ENCODE measurements at places on chromosomes 3 and 15.

DNA sequence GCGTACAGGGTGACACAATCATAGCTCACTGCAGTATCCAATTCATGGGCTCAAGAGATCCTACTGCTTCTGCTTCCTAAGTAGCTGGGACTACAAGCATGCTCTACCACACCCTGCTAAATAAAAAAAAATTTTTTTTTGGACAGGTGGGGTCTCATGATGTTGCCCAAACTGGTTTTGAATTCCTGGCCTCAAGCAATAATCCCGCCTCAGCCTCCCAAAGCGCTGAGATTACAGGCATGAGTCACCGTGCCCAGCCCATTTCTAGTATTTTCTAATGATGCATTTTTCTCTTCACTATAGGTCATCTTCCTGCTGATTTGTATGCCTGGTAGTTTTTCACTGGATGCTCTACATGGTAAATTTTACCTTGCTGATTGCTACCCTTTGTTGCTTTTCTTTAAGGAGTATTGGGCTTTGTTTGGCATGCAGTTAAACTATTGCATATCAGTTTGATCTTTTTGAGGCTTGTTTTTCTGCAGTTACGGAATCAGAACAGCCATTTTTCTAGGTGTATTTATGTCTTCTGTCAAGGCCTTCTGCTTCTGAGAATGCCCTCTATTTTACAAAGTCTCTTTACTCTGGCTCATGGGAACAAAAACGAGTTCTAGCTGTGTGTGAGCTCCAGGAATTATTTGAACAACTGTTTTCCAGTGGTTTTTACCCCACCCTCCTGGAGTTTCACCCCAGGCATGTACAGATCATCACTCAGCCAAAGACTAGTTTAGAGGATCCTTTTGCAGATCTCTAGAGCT, 14.2 kb upstream of the NPTN start:
- no peak for DNase-seq

GRCh38 chr15:69885173-69885955, 212.4 kb downstream of the TLE3 start:
- DNase-seq, result no peak

GRCh38 chr15:55552926-55553325, 35.2 kb downstream of the PYGO1 start:
- no peak for DNase-seq

GRCh38 chr3:187735837-187736236, 9.4 kb downstream of the BCL6 start:
- peak; percentile 49 for DNase-seq

DNA sequence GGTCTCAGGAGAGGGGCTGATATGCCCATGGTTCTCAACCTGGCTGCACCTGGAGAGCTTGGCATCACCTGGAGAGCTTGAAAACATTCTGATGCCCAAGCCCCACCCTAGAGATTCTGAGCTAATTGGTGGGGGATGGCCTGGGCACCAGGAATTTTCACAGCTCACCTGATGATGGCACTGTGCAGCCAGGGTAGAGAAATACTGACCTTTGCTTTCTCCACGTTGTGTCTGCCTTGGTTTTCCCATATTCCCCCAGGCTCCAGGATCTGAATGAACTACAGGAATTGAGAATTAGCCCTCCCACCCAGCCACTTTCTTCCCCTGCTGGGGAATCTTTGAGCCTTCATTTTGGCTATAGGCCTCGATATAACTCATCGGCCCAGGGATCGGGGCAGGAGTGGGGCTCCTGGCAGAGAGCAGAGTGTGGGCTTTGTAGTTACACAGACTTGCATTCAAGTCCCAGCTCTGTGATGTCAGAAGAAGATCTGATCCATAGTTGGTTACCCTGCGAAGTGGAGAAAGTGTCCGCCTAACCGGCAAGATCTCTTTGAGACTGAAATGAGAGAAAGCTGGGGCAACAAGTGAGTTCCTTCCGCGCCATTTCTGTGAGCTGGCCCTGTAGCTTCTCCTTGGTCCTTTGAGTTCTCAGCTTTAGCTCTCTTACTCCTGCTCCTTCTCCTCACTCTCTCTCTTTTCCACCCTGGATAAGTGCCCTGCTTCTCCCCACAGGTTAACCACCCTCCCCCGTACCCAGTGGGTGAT, 33.1 kb upstream of the UBE2Q2 start:
- peak; percentile 52 for DNase-seq

GRCh38 chr15:65666257-65666656, 44.5 kb downstream of the SLC24A1 start:
- no peak for DNase-seq

- no peak for DNase-seq
Measured at GRCh38 chr3:125017406-125017805, 38.4 kb downstream of the HEG1 start.

GRCh38 chr3:154759966-154760365, 320.2 kb upstream of the MME start:
- no peak for DNase-seq

- DNase-seq, result no peak
Measured at GRCh38 chr3:98991393-98991792, 89.9 kb upstream of the DCBLD2 start.

- DNase-seq, result no peak
Measured at GRCh38 chr3:23926736-23927135, 9.8 kb downstream of the RPL15 start.

DNA sequence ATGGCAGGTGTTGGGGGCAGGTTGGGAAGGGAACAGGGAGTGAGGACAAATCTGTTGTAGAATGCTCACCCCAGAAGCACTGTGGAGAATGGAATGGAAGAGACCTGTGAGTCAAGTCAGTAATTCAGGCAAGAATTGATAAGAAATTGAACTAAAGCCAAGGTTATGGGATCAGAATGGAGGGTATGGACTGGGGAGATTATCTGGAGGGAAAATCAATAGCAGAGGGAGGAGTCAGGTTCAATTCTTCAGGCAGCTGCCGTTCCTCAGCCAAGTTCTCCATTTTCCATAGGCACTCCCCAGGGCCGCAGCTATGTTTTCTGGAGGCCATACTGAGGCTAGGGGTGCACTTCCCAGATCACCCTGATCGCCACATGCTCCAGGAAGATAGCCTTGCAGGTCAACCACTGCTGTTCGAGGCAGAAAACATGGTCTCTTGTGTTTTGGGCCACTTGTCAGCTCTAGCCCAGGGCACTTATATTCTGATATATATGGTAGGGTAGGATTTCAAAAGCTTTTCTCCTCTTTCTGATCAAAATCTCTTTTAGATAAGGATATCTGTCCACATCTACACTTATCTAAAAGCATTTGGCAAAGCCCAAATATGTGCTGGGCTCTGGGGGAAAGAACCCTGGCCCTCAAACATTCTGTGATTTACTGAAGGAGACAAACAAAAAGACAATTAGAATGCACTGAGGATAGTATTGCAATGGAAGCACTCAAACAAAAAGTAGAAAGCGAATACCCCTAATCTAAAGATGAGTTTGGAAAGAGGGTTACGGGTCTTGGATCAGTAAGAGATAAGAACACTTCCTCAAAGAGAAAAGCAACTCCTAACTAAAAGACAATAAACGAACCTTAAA, 92.3 kb downstream of the TMEM212 start:
- peak; percentile 9 for DNase-seq

GRCh38 chr3:73503781-73504180, 121.0 kb downstream of the PDZRN3 start:
- no peak for DNase-seq

DNA sequence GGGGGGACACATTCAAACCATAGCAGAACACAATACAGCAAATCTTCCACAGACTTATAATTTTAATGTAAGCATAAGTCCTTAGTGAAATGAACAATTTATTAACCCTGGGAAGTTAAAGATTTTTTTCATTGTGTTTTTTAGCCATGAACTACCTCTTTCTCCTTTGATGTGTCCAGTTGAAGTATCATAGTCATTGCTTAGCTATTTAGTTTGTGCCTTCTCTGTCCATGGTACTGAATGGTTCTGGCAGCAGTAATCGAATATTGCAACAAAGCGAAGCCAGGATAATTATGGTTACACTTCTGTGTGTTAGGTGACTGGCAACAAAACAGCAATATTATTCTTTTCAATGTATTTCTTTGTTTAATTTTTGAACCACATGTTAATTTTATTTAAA, 403.0 kb upstream of the ONECUT1 start:
- peak; percentile 1 for DNase-seq

DNA sequence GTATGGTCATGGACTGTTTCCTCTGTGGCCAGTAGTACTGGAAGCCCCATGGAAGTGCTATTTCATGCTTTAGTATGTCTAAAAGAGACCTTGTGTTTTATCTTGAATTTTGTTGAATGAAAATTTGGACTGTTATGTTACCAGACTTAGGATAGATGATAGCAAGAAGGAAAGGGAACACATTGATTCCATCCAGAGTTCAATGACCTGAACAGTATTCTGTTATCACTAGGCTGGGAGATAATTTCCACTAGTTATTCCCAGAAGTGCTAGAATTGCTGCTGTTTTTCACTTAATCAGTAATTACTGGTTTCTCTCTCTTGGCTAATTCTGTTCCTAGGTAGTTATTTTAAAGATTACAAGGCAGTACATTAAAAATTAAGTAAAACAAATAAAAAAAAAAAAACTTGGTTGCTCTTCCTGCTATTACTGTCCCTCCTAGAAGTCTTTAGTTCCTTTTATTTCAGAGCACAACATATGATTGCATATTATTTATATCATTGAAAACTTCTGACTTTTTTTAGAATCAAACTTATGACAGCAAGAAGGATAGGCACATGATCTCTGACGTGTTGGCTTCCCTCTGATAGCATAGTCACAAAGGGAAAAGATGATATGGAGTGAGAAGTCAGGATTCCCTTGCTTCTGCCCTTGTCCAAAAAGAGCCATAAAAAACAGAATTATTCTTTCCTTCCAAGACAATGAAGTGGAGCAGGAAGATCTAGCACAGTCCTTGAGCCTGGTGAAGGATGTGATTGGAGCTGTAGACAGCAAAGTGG, 72.2 kb downstream of the KLHL25 start:
- DNase-seq, result no peak

DNA sequence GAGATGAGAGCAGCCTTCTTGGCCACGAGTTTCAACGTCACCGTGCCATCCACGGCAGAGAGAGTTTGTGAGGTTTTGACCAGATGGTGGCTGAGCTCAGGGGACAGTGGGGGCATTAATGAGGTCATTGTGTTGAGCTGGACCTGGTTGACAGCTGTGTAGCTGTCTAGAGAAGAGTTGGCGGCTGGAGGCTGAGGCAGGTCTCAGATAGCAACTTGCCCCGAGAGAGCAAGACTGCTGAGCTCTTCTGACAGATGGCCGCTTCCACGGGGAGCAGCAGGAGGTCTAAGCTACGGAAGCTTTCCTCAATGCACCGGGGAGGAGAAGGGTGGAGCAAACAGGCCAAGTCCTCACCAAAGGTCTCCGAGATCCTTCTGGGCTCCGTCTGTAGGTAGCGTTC, 44.8 kb upstream of the EIF5A2 start:
- no peak for DNase-seq

- no peak for DNase-seq
Measured at GRCh38 chr15:93239993-93240392, 151.0 kb upstream of the RGMA start.

GRCh38 chr3:20645340-20645739, 459.3 kb upstream of the SGO1 start:
- DNase-seq, result no peak

- peak; percentile 54 for DNase-seq
Measured at GRCh38 chr3:24174614-24175013, 229.5 kb downstream of the NR1D2 start.

DNA sequence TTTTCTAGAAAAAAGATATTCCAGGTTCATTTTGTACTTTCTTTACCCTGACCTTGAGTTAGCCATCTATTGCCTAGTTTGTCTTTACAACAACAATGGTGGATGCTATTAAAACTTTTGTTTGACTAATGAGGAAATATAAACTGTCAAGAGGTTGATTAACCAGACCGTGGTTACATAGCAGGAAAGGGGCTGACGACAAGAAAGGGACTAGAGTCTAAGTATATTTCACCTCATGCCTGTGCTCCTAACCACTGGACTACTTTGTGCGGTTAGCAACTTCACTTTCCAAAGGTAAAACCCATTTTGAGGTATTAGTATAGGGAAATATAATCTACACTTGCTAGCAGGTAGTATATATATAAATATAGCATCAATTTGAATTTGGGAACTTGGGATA, 327.1 kb downstream of the SATB1 start:
- DNase-seq, result no peak

DNA sequence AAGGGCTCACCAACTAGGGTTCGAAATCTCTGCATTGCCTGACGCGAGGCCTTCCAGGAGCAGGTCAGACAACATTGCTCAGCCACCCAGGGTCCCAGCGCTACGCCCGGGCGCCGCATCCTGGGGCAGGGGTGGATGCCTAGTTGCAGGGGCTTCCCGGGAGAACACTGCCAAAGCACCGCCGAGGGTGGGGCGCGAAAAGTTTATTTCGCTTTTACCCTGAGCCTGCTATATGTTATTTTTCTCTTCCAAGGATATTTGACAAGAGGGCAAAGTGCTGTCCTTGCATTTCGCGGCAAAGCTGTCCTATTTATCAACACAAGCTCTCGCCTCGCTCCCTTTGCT, 549 bp upstream of the SOX14 start:
- no peak for DNase-seq

GRCh38 chr3:113461488-113461887, 20.2 kb upstream of the CFAP44 start:
- DNase-seq, result no peak

- no peak for DNase-seq
Measured at GRCh38 chr3:139564294-139564861, 24.8 kb upstream of the RBP1 start.

GRCh38 chr3:111303760-111304159, 232.1 kb downstream of the NECTIN3 start:
- no peak for DNase-seq

GRCh38 chr3:65478551-65479500, 559.9 kb downstream of the MAGI1 start:
- no peak for DNase-seq

- DNase-seq, result no peak
Measured at GRCh38 chr3:44099566-44100297, 142.0 kb upstream of the TOPAZ1 start.

GRCh38 chr3:43093006-43093405, 12.9 kb downstream of the POMGNT2 start:
- no peak for DNase-seq

GRCh38 chr15:88074386-88074785, 182.2 kb downstream of the NTRK3 start:
- DNase-seq, result no peak

GRCh38 chr15:81363718-81364500, 10.1 kb downstream of the TMC3 start:
- no peak for DNase-seq

- DNase-seq, result peak; percentile 47
Measured at GRCh38 chr15:80978685-80979329, 10.8 kb downstream of the MESD start.

DNA sequence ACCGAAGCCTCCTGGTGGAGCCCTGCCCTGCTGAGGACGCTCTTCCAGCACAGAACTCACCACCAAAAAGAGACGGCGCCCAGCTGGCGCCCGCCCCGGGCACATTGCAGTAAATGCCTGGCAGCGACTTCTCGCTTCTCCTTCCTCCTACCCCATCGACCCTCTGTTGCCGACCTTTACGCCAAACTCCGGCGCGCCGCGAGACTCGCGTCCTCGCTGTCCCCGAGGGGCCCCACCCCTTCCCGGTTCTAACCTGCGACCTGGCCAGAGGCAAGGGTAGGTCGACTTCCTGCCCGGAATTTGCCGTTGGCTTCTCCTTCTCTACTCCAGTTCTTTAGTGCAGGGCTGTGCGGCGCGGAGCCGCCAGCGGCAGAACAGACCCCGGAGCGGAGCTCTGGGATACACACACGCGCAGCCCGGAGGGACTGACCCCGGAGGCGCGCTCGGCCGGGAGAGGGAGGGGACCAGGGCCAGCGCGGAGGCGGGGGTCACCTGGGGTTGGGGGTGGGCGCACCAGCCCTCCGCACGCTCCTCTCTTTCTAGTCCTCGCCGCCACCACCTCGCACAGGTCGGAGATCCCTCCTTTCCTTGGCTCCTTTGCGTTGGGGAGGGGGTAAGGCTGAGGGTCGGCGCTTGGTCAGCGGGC, 226.6 kb upstream of the AZI2 start:
- DNase-seq, result no peak

All from erythroblast (primary cell).